ENCODE measurements at places on chromosomes 11 and 22.
A peak's percentile ranks its signal among the peaks of the same experiment; 100 is the strongest.

GRCh38 chr22:30238136-30238535, 8.4 kb downstream of the LIF start:
- DNase-seq = no peak

- DNase-seq = no peak
These were observed 449.6 kb upstream of the B3GAT1 start for GRCh38 chr11:134861490-134862104.

- no peak for DNase-seq
These were observed 10.8 kb upstream of the RAC2 start for GRCh38 chr22:37254867-37255233.

DNA sequence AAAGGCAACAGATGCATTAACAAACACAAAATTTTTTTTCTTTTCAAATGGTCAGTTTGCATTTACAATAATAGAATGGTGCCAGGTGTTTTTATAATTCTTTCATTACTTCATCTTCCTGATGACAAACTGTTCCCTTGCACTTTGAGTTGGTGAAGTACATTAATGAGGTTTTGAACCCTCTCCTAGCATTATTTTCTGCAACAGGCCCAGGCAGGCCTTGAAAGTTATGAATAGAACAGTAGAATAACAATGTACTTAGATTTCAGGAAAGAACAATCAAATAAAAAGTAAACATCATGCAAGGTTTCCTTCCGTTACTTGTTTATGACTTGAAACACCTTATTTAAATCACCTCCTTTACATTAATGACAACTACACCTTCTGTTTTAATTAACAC, 9.6 kb downstream of the BTG4 start:
- DNase-seq = no peak

- no peak for DNase-seq
These were observed 914.4 kb upstream of the TENM4 start for GRCh38 chr11:80355251-80355650.

DNA sequence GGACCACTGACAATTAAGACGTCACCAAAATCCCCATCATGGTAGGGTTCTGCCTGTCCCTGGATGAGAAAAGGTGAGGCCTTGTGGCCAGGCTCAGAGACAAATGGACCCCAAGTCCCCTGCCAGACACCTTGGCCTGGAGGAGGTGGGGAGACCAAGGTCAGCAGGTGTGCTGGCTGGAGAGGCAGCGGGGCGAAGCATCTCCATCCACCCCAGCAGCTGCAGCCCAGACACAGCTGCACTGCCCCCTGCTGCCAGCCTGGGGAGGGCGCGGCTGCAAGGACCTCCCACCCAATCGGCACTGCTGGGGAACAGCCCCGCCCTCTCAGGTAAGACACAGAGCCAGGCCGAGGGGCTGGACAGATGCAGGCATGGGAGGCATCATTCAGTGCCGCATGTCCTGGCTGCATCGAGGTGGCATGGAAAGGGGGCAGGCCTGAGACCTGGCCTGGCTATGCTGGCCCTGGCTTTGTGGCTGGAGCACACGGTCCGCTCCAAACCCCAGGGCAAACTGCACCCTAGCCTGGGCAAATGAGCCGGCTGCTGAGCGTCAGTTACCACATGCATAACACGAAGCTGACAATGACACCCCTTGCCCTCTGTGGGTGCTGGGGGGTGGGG, 12.2 kb upstream of the MFNG start:
- DNase-seq = peak; percentile 25

GRCh38 chr22:50700387-50701075, 27.9 kb downstream of the SHANK3 start:
- DNase-seq = no peak

GRCh38 chr11:35377262-35377661, 42.1 kb downstream of the SLC1A2 start:
- no peak for DNase-seq

DNA sequence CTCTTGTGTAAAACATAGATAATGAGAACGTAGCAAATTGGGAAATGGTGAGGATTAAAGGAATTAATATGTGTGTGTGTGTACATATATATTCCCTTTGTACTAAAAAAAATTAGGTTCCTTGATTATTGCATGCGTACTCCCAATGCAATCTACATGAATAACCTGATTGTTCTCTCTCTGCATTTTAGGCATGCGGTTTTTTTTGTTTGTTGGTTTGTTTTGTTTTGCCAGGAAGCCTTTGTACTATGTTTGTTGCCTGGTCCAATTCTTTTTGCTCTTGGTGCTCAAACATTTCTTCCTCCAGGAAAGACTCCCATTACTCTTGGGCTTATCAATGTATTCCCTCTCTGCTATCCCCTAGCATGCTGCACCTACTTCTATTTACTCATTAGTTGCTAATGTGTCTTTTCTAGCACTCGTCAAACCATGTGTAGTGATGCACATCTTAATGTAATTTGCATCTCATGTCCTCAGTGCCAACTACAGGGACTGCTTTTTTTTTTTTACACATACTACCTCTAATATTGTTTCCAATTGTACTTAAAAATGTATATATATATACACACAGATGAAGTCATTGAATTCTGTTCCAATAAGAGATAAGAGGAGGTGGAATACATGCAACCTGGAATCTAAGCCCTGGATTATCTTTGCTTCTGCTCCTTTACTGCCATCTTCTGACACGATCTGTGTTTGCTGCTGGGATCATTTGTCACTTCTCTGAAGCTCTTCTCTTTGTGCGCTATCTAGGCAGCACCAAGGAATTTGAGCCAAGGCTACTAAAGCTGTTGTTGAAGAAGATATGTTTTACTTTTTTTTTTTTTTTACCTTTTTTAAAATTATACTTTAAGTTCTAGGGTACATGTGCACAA, 197.2 kb upstream of the ANO3 start:
- DNase-seq = peak; percentile 9

- DNase-seq = no peak
These were observed 26.7 kb downstream of the FLI1 start for GRCh38 chr11:128720522-128720985.

DNA sequence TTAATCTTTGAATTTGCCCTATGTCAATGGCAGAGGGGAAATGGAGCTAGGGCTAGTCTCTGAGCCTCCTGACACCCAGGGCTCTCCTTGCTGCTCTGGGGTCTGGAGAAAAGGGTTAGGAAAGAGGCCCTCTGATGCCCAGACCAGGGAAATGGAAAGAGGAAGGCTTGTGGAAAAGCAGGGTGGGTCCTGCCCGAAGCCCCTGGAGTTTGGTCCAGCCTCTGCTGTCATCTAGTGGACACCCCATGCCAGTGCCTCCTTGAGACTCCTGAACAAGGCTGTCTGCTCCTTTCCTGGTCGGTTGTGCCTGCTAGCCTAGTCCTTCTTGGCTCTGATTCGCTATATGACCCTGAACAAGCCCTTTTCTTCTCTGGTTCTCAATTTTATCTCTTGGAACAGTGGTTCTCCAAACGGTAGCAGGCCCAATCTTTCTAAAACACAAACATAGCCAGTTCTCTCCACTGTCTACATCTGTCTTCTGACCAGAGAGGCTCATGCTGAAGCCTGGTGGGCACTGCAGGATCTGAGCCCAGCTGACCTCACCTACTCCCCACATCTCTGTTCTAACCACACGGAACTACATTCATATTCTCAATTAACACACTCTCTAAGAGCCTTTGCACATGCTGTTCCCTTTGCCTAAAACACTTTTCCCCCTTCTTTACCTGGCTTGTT, 8.8 kb upstream of the PLA2G3 start:
- DNase-seq = peak; percentile 72

- DNase-seq = no peak
These were observed 19.9 kb downstream of the MMP10 start for GRCh38 chr11:102760344-102761035.

DNA sequence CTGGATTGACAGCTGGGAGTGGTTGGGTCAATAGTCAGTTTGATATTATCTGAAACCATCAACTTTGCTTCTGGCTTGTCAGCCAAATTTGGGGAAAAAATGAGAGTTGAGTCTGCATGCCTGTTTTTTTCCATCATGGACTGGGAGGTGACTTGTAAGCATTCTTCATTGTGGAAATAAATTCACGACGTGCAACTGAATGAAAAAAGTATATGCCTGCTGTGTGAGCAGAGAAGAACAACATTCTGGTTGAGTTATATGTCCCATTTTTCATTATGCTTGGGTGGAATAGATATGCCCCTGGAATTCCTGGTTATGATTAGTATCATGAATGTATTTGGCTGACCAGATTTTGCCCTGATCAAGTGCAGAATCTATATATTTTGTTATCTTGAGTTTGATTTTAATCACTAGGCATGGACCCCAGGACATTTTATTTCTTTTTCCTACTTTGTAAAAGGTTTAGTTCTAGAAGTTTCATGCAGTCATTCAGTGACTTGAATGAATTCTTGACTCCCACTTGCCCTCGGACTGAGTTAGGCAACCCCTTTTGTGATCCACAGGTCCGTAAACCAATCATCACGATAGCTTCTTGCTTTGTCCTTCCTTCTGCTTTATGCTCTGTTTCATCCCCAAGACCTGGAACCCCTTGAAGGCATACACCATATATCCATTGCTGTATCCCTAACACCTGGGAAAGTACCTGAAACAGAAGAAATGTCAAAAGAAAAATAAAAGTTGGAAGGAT, 205.8 kb downstream of the NAV2 start:
- DNase-seq = no peak

DNA sequence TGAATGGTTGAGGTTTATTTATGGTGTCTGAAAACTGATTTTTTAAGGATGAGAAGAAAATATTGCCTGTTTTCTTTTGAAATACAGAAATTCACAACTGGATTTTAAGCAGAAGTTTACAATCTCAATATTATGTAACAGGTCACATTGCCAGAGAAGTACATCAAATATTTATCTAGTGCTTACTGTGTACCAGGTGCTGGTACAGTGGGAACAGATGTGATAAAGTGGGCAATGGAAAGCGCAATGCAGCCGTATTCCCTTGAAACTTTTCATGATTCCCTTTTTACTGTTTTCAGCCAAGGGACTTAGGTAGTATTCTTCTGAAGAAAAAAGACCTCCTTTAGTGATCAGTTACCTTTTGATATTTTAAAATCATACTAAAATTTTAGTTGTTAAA, 49.6 kb downstream of the TTC17 start:
- no peak for DNase-seq

DNA sequence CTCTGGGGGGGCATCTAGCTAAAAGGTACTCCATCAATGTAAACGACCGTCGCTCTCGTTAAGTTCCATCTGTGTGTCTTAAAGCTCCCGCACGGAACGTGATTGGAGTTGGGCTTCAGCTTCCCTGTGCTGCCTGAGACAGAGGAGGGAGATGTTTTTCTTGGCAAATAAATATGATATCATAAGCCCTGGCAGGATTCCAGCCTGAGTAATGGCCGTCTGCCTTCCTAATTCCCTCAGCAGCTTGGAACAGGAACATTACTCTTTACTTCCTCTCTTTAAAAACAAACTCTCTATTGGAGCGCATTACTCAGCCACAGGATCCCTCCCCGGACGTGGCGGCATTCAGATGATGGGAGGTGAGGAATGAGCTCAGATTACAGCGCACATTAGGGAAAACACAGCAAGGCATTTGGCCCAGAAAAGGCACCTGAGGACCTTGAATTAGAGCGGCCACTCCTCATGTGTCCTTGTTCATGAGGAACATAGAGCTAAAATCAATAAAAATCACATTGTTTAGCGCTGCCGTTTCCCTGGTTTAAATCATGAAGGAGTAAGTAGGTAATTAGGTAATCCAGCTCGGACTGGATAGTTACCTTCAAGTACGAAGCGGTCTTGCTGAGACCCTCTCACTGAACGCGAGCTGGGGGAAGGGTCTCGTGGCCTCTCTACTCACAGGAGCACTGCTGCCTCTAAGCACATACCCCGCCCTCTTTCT, 230.4 kb downstream of the ST3GAL4 start:
- peak; percentile 95 for DNase-seq

GRCh38 chr11:126808836-126809235, 191.7 kb downstream of the KIRREL3 start:
- no peak for DNase-seq

DNA sequence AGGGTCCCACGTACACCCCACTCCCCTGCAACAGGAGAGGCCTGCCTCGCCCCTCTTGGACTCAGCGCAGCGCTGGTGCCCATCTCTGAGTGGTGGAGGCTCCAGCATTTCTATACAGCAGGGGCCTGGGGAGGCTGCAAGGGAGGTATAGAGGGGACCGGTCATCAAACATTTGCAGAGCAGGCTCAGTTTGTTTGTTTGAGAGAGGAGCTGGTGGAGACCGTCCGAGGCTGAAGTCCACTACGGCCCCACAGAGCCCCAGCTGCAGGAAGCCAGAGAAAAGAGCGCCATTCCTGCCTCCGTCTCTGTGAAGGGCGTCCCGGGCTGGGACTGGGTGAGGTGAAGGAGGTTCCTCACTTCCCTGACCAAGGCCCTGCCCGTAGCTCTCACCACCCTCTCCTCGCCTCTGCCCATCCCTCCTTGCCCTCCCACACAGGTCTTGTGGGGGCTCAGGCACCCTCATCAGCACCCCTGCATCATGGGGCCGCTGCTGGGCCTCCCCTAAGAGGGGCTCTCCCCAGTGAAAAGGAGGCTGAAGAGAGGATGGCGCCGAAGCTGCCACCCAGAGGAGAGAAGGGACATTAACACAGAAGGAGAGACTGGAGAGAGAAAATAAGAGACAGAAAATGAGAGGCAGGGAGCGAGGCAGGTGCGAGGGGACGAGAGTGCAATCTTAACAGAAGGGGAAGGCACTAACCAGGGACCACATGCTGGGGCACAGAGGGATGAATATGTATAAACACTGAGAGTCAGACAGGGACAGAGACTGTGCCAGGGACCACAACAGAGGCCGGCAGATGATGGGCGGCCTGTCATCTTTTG, 24.5 kb downstream of the RPUSD4 start:
- peak; percentile 67 for DNase-seq

DNA sequence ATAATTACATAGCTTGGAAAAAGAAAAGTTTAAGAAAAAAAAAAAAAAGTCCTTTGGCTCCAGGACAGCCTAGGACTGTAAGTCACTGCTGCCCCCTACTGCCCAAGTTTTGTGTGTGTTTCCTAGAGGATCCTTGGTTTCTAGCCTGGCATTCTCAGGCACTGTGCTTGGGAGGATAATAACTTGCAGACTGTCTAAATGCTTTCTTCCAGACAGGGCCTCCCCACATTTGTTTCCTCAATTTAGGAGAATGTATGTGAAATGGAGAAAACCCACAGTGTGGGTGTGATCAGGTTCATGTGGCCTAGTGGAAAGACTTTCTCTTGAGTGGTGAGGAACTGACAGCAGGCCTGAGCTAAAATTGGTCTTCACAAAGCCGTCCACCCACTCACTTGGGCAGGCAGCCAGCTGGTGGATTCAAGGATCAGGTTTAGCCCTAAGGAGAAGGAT, 191.0 kb downstream of the NAV2 start:
- peak; percentile 61 for DNase-seq

- DNase-seq = no peak
These were observed 15.6 kb downstream of the UBE2L3 start for GRCh38 chr22:21582801-21583740.

GRCh38 chr22:50694766-50695420, 22.3 kb downstream of the SHANK3 start:
- DNase-seq = no peak

- DNase-seq = no peak
These were observed 22.7 kb downstream of the BTBD10 start for GRCh38 chr11:13440100-13440855.

DNA sequence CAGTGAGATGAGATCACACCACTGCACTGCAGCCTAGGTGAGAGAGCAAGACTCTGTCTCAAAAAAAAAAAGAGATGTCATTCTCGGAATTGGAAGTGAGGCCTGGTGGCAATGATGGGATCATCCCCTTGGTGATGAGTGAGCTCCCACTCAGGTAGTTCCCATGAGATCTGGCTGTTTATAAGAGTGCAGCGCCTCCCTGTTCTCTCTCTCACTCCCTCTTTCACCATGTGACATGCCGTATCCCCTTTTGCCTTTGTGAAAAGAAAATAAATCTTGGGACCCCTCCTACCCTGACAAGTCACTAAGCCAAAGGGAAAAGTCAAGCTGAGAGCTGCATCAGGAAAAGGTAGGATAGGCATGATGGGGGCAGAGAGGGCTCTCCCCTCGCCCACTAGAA, 28.8 kb downstream of the ZNF70 start:
- DNase-seq = peak; percentile 15

Measured in NCI-H1092 treated with DMSO at 0.1 percent for 48 hours (cell line).